ENCODE measurements at places on chromosomes 12 and 14.

DNA sequence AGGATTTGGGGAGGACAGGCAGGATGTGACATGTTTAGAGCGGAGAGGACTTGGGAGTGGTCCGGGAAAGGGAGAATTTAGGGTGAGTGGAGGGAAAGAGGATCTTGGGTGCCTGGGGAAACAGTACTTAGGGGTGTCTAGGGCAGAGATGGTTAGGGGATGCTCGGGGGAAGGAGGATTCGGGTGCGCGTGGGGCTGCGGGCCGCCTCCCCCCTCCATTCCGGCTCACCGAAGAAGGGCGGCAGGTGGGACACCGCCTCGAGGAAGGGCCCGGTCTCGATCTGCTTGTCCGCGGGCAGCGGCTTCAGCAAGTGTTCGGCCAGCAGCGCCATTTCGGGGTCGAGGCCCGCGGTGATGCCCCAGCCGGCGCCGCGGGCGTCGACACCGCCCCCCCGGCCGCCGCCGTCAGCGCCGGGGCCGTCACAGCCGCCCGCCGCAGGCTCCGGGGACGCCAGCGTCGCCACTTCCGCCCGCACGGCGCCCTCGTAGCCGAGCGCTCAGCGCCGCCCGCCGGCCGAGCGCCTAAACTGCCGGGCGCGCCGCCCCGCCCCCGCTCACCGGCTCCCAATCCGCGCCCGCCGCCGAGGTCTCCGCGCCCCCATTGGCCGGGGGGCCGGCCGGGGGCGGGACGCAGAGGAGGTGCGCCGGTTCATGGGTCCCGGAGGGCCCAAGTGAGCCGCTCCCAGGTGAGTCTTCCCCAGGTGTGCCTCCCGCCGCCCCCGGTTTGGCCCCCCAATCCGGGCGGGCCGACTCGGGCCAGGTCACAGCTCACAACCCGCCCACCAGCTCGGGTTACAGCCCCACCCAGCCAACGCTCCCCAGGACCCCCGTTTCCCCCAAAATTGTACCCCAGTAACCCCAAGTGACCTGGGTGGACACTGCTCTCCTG lies at the start of gene GLTP:
Gene GLTP (minus strand): TSS at position 499 of the 889 bp plus-strand sequence. CDS start 167 bp downstream, at position 332.
- DNase-seq: peak; percentile 92

DNA sequence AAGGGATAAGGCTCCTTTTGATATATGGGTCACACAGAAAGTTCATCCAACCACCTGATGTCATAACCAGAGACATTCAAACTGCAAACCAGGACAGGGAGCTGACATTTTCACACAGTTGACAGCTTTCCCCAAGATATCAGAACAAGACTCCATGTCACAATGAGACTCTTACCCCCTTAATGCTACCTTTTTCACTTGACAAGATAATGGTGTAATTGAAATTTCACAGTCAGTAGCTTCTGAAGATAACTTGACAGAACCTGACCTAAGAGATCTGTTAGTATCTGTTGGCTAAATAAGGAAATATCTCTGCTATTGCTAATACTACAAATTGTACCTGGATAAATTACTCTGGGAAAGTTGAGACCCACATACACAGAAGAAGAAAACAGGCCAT lies 187.3 kb downstream of the C12orf50 start:
- no peak for DNase-seq

- DNase-seq: peak; percentile 81
These were observed 6.4 kb downstream of the SLC48A1 start for GRCh38 chr12:47779301-47779942.

GRCh38 chr12:19496219-19496878 lies 57.1 kb downstream of the AEBP2 start:
- no peak for DNase-seq

DNA sequence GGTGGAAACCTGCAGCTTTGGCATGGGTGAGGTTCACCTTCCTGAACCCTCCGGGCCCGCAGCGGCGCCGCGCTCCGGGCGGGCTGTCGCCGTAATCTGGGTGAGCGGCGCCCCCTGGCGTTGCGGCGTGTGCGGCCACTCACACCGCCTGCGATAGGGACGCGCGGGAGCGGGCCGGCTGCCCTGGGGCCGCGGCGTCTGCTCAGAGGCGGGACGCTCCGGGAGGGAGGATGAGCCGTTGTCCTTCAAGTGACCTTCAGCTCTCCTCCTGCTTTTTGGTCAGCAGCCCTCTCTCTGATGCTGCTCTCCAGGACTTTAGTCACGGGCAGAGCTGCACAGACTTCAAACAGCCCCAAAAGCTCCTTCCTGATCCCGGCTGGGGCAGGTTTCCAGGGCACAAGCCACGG lies 211.7 kb upstream of the FKBP4 start:
- peak; percentile 53 for DNase-seq

DNA sequence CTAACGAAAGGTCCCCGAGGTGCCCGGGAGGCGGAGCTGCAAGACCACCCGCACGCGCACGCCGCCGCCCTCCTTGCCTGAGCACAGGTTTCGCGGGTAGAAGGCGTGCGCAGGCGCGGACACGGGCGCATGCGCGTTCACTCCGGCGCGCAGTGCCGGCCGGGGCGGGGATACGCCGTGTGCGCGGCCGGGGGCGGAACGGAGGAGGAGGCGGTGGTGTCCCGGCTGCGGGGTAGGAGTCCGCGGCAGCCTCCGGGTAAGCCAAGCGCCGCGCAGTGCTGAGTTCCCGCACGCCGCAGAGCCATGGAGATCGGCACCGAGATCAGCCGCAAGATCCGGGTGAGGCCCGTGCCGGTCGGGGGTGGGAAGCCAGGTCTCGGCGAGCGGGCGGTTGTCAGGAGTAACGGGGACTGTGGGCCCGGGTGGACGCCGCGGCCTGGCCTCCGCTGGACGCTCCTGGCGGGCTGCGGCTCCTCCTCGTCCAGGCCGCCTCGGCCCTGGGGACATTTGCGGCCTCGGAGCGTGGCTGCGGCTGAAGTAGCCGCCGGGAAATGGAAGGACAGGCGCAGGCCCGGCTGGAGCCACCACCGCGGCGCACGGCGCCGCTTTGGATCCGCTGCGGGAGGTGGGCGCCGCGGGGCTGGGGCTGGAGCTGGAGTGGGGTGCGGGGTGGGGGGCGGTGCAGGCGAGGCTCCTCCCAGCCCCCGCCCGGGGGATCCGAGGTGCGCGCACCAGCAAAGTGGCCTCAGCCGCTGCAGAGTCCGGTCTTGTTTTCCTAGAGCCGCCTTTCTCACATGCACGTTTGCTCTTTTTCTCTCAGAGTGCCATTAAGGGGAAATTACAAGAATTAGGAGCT lies at the start of gene ZC3H14:
Gene ZC3H14 (plus strand): TSS at position 207 of the 856 bp plus-strand sequence. CDS start 97 bp downstream, at position 304.
- peak; percentile 90 for DNase-seq

DNA sequence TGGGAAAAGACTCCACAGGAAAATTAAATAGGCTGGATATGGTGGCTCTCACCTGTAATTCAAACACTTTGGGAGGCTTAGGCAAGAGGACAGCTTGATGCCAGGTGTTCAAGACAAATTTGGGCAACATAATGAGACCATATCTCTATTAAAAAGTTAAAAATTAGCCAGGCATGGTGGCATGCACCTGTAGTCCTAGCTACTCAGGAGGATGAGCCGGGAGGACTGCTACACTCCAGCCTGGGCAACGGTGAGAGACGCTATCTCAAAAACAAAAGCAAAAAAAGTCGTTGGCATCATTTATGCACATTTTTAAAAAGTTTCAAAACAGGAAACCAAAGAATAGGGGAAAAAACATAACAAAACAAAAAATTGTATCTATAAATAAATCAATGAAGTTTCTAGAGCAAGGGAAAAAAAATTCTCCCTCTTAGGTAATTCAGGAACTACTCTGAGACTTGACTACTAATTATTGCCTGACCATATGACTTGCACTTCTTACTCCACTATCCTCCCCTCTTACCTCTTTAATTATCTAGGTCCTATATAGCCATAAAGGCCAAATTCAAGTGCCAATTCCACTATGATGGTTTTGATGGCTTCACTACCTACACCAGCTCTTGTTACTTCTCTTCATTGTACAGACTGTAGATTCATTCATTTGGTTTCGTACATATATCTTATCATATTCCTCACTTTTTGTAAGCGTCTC lies 1.6 kb downstream of the METTL3 start:
- DNase-seq: no peak

DNA sequence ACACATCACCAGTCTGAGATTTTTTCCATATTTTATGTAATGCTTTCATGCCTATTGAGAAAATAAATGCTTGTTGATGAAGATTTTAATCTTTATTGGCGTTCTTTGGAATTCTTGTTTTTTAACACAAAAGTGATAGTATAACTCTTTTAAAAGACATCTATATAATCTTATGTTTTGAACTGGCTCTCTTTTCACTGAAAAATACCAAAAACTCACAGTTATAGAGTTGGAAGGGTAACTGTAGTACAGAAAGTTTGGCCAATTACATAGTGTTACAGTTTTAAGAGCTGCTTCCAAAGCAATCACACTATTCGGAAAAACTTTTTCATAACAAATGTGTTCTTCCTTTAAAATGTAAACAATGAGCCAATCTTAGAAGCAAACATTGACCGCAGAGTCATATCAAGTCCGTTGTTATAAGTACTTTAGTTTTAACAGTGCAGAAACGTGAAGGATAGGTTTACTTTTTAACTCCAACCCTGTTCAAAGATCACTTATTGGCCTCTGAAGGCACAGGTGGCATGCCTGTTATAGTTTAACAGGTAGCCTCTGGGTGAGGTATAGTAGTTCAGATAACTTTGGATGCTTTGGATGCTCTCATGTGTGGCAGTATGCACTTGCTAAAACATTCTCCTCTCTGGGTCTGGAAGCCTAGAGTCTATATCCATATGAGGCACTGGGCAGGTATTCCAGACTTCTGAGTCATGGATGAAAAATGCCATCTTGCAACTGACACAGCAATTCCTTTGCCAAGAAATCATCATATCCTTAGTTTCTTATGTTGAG lies 12.1 kb upstream of the NTN4 start:
- no peak for DNase-seq
